NCI-H146 (cell line): ENCODE measurements at places on chromosomes 2 and 18.
A peak's percentile ranks its signal among the peaks of the same experiment; 100 is the strongest.

GRCh38 chr18:31577195-31577594, 14.5 kb upstream of the TTR start:
- no peak for DNase-seq

DNA sequence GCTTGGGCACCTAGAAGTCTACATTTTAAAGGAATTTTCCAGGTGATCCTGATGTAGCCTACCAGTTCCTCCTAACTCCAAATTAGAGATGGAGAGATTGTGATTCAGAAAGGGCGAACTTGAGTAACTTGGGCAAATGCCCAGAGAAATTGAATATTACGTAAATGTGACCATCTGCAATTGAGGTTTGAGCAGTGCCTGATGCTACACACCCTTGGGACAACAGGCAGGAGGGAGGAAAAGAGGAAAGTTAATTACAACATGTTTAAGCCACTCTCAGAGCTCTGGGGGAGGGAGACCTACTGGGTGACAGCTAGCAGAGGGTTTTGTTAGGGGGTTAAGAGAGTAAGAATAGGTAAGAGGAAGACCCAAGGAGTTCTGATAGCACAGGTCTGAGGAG, 208.9 kb downstream of the LPIN1 start:
- no peak for DNase-seq

- no peak for DNase-seq
Observed at GRCh38 chr18:68734308-68734707, 19.4 kb upstream of the TMX3 start.

DNA sequence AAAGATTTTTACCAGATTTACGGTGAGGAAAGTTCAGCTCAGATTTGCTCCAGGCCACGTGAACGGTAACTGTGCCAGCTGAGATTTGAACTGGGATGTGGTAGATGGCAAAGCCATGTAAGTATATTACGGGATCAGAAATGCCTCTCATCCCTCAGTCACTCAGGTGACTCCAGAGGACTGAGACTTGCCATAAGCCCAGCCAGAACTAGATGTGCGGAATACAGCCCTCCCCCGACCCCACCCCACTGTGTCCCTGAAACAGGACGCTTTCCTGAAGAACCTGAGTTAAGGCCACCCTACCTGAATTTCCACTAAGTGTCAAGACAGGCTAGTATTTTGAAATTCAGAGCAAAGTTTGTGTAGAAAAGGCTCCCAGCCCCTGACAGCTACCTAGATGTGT, 1.3 kb upstream of the FHL2 start:
- no peak for DNase-seq

GRCh38 chr2:101500180-101500579, 25.3 kb upstream of the RFX8 start:
- no peak for DNase-seq

DNA sequence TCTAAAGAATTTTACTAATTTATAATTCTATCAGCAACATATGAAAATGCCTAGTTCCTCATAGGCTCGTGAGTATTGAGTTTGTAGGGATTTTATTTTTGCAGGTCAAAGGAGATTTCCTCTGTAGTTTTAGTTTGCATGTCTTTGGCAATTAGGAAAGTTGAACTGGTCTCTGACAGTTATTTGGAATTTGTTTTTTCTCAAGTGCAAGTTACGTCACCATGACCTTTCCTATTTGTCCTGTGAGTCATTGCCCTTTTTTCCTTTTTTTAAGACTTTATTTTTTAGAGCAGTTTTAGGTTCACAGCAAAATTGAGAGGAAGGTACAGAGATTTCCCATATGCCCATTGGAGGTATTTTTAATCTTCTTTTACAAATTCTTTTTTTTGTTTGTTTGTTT, 29.0 kb downstream of the RAMP1 start:
- DNase-seq, result no peak

DNA sequence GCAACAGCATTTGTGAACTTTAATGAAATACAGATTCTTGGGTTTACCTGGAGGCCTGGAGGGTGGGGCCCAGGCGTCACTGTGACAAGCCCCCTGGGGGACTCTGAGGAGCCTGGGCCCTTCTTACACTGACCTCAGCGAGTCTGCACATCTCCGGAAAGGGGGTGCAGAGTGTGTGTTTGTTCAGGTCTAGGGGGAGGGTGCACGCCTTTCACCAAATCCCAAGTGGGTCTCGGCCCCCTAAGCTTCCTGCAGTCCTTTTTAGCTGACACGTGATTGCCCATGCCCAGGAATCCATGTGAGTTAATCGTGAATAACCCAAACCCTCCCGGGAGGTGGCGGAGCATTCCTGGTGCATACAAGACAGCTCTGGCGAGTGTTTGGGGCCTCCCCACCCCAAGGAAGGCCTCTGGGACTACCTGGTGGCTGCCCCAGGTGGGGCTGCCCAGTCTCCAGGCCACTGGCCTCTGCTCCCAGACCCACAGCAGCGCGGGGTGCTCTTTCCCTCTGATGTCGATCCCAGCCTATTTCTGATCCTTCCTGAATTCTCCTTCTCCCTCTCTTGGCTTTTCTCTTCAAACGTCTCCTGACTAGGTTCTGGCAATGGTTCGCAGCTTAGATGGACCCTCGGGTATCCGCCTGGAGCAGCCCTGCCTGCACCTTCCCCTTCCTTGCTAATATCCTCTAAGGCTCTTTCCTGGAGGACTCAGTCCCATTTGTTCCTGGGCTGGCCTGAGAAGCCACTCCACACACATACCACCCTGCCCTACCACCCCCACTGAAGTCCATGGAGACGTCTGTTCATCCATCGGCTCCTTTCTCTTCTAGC, 10.0 kb downstream of the NGEF start:
- no peak for DNase-seq

DNA sequence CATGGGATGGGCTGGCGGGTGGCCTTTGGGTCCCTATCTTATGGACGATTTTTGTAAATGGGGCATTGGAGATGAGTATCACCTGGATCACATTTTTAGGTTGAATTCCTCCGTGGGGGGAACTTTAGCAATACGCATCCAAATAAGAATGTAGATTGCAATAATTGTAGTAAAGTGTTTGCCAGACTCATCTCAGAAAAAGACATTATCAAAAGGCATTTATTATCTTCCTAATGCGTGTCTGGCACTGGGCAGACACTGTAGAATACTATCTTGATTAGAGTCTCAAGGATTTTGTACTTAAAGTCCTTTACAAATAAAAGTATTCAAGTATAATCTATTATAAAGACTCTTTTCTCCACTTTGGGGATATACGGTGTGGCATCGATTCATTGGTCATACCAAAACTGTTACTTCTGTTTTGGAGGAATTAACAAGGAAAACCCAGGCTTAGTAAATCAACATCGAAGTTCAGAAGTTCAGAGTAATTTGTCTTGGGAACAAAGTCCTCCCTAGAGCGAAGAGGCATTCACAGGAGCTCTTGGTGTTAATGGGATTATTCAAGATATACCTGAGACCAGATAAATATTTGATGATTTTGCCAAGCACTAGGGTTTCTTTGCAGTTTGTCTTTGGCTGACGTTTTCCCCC, 578 bp upstream of the ACKR3 start:
- no peak for DNase-seq

- DNase-seq, result no peak
Observed at GRCh38 chr2:150971910-150972309, 289.8 kb downstream of the RBM43 start.

DNA sequence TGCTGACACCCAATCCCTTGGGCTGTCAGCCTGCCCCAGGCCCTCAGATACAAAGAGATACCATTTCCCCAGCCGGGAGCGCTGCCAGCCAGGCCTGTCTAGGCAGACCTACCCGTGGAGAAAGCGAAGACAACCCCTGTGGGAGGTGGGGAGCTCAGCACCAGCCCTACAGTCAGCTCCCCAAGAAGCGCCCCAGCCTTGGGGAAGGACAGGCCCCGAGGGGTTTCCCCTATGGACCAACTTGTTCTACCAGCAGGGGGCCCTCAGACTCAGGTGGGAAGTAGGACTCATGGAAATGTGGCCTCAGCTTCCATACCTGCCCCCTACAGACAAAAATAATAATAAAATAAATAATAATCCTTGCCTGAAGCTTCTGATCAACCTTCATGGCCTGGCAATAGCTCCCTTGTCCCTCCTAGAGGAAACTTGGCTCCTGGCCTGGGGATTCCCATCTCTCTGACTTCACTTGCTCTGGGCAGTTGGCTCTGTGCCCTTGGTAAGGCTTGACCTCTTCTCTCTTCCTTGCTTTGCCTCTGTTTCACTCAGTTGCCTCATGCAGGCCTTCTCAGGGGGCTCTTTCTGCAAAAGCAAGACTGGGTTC, 7.0 kb downstream of the SLC35F6 start:
- DNase-seq, result no peak

DNA sequence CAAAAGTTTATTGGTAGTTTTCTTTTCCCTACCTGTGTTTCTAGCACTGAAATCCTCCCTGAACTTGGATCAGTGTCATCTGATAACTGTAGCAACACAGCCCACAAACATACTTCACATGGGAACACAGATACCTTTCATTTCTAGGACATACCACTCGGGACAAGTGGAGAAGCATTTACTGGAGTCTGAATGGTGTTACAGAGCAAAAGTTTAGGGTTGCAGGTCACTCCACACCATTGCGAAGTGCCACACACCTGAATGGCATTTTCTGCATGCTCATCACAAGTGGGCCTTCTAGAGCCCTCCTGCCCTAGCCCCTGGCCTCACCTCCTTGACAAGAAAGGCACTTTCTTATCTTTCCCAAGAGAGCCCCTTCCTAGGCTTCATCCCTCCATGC, 184.8 kb upstream of the PKDCC start:
- DNase-seq, result no peak

GRCh38 chr2:100982431-100982861, 19.6 kb upstream of the RPL31 start:
- DNase-seq, result no peak

GRCh38 chr2:220006152-220006621, 378.8 kb downstream of the SLC4A3 start:
- DNase-seq, result no peak

GRCh38 chr2:23058435-23058834, 326.5 kb upstream of the KLHL29 start:
- no peak for DNase-seq

- DNase-seq, result no peak
Observed at GRCh38 chr2:232976176-232976575, 36.9 kb downstream of the NGEF start.

GRCh38 chr2:41998186-41999127, 49.4 kb upstream of the PKDCC start:
- DNase-seq, result no peak

GRCh38 chr2:44295633-44296359, 20.5 kb downstream of the SLC3A1 start:
- peak; percentile 6 for DNase-seq

DNA sequence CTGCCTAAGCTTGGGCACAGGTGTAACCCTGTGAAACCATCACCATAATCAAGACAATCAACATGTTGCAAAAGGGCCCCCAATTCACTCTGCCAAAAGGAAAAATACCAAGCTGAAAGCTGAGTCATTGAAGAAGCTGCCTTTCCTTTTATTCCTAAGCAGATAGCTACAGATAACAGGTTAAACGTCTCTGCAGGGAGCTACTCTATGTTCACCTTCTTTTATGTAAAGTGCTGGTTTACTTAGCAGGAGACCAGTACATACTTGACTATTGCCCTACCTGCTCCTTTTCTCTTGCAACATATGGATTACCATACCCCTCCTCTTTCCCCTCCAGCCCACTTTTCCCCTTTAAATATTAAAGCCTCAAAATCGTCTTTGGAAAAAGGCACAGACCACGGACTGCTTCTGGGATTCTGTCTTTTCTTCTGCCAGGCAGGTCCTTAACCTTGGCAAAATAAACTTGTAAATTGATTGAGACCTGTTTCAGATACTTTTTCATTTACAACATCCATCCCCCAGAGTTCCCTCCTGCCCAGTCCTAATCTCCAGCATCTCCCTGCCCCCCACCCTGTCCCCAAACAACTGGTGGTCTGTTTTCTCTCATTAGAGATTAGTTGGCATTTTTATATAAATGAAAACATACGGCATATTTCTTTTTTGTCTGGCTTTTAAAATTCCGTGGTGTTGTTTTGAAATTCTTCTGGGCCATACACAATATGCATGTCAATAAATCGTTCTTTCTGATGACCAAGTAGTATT, 37.8 kb upstream of the LDLRAD4 start:
- DNase-seq, result peak; percentile 55

- no peak for DNase-seq
Observed at GRCh38 chr2:223598994-223599639, 3.0 kb downstream of the SCG2 start.

DNA sequence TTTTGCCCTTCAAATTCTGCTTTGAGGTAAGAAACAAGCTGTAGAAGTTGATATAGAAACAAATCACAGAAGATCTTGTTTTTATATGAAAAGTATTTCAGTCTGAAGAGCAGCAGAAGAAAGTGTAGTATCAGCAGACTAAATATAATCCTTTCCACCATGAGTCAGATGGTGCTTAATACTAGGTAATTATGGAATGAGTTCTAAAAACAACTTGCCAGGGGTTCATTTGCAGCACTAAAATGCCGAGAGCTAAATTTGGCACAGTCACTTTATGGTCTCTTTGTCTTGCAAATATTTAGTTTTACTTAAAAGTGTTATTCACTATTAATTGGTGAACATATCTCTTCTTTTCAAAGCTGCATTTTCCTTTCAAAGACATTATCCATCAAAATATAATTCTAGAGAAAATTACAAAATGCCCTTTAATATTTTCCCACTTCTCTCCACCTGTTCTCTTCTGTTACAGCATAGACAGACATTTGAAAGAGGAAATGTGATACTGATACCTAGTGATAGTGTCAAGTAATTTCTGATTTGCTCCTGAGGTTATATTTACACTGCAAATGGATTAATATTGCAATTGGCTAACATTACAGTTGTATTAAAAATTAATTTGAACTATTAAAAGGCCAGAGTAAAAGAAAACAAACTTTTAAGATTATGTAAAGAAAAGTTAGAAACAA, 5.3 kb downstream of the MYL1 start:
- DNase-seq, result peak; percentile 2

- no peak for DNase-seq
Observed at GRCh38 chr2:168577885-168578284, 121.8 kb downstream of the CERS6 start.

DNA sequence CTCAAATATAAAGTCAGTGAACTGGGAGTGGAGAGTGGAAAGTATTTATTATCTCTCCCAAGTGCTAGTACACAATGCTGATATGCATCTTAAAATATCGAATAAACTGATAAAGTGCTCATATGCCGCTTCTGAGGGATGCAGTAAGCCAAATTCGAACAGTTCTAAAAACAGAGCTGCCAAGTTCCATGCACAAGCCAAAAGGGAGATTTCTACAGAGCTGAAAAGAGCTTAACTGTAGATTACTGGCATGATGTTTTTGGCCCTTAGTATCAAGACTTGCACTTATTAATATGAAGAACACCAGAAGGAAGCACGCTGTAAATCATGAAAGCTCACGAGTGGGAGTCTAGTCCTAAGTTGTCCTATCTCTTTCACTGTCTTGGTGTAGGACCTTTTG, 7.9 kb downstream of the TMEFF2 start:
- DNase-seq, result no peak

GRCh38 chr2:51225377-51225776, 193.4 kb upstream of the NRXN1 start:
- DNase-seq, result no peak
